CD4-positive, alpha-beta T cell treated with Interleukin-12 subunit alpha and Interleukin-12 subunit beta, for 1 hour (primary cell): ENCODE measurements at places on chromosomes 16 and 17.

- DNase-seq = no peak
Observed at GRCh38 chr16:76441876-76442275, 164.7 kb downstream of the CNTNAP4 start.

GRCh38 chr17:51765282-51766135 is 393.0 kb downstream of the CA10 start:
- DNase-seq = no peak

- DNase-seq = peak; percentile 89
Observed at GRCh38 chr16:30472328-30472942, at the start of gene ITGAL. Gene ITGAL (plus strand): TSS chr16:30472742. CDS start chr16:30472838, 96 bp downstream.

DNA sequence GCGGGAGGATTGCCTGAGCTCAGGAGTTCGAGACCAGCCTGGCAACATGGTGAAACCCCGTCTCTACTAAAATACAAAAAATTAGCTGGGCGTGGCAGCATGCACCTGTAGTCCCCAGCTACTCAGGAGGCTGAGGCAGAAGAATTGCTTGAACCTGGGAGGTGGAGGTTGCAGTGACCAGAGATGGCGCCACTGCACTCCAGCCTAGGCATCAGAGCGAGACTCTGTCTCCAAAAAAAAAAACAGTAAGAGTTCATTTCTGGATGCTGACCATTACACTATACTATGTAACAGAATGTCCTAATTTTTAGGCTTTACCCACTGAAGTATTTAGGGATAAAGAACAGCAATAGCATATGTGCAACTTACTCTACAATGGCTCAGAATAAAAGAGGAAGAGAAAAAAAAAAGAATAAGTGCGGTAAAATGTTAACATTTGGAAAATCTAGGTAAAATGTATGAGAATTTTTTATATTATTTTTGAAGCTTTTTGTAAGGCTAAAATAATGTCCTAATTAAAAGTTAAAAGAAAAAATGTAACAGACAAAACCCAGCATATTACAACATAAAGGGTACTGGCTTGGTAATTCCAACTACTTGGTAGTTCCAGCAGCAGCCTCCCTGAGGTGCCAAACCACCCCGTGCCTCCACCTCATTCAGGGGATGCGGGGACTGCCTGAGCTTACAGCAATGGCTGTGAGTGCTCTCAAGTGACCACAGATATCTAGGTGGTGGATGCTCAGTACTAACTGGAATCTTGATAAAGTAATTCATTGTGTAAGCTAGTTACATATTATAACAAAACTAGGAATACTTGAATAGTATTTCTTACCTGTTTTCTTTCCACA is 10.9 kb downstream of the COPS3 start:
- DNase-seq = peak; percentile 31

GRCh38 chr17:27425991-27426390 is 30.3 kb upstream of the KSR1 start:
- no peak for DNase-seq

DNA sequence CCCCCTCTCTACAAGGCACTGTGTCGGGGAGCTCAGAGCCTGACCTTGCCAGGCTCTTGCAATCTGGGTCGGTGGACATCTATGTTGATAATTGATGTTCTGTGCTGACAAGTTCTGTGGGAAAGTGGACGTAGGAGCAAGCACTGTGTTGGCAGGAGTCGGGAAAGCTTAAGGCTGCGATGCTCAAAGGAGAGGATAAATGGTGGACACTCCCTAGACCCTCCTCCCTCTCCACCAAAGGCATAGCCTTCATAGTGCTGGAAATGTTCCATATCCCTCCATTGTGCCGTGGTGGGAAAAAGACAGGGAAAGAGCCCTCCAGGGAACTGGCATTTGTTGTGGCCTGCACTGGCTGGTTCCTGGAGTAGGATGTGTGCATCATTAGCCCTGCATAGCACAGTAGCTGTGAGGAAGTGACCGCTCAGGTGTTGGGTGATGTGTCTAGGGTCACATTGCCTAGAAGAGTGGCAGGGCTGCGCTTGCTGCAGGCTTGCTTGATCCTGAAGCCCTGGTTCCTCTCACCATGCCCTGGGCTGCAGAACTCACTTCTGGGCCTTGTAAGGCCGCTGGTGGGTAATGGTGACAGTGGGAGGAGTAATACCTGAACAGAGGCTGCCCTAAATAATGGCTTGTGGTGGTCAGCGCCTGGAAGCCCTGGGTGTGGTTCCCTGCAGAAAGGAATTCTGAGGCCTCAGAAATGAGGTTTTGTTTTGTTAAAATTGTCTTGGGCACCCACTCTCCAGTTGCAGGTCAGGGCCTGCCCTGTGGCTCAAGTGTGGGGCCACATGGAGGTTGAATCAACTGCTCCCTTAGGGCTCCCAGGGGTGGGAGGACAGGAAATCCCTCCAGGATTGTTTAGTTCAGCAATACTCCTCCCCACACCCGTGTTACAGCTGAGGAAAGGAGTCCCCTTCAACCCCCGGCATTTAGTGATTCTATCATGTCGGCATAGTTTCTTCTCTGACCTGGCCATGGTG is 62.6 kb downstream of the KSR1 start:
- DNase-seq = no peak

DNA sequence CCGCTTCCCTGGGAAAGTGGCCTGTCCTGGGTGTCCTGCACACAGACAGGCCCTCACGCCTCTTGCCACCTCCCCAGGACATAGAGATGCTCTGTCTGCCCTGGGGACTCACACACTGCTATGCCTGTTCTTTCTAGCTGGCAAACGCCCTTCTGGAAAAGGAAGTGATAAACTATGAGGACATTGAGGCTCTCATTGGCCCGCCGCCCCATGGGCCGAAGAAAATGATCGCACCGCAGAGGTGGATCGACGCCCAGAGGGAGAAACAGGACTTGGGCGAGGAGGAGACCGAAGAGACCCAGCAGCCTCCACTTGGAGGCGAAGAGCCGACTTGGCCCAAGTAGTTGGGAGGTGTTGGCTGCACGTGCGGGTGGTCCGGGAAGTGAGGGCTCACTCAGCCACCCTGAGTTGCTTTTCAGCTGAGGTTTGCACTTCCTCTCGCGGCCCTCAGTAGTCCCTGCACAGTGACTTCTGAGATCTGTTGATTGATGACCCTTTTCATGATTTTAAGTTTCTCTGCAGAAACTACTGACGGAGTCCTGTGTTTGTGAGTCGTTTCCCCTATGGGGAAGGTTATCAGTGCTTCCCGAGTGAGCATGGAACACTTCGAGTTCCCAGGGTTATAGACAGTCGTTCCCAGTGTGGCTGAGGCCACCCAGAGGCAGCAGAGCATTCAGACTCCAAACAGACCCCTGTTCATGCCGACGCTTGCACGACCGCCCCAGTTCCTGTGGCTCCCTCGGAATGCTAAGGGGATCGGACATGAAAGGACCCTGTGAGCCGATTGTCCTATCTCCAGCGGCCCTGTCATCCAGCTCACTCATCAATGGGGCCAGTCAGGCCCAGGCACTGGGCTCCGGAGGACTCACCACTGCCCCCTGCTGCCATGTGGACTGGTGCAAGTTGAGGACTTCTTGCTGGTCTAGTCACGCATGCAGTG is 3.5 kb upstream of the RPL13 start:
- DNase-seq = peak; percentile 82

- no peak for DNase-seq
Observed at GRCh38 chr17:50539762-50540559, 7.0 kb upstream of the SPATA20 start.

- DNase-seq = no peak
Observed at GRCh38 chr17:28515518-28515917, 9.4 kb downstream of the FOXN1 start.

- no peak for DNase-seq
Observed at GRCh38 chr16:24045641-24046040, 209.9 kb downstream of the PRKCB start.

DNA sequence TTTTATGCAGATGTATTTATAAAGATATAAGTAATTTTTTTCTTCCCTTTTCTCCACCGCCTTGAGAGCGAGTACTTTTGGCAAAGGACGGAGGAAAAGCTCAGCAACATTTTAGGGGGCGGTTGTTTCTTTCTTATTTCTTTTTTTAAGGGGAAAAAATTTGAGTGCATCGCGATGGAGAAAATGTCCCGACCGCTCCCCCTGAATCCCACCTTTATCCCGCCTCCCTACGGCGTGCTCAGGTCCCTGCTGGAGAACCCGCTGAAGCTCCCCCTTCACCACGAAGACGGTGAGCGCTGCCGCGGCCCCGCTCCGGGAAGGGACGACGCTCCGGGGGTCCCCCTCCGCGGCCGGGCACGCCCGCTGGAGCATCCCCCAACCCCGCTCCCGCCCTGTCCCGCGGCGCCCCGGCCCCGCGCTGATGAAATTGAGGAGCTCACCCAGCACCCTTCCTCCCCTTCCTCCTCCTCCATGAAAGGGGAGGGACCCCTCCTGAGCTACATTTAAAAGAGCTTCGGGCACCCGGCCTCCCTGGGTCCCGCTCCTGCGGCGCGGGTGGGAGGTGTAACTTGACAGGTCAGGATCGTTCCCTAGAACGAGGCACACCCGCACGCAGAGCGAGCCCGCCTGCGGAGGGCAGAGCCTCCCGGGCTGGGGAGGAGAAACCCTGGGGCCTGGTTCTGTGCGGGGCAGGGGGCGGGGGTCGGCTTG is 706 bp downstream of the HLF start:
- peak; percentile 17 for DNase-seq

GRCh38 chr17:74020522-74020921 is 183.0 kb upstream of the RPL38 start:
- no peak for DNase-seq

GRCh38 chr16:68767581-68767980 is 30.5 kb downstream of the CDH1 start:
- no peak for DNase-seq

GRCh38 chr16:85014311-85014710 is 3.0 kb upstream of the ZDHHC7 start:
- DNase-seq = no peak

DNA sequence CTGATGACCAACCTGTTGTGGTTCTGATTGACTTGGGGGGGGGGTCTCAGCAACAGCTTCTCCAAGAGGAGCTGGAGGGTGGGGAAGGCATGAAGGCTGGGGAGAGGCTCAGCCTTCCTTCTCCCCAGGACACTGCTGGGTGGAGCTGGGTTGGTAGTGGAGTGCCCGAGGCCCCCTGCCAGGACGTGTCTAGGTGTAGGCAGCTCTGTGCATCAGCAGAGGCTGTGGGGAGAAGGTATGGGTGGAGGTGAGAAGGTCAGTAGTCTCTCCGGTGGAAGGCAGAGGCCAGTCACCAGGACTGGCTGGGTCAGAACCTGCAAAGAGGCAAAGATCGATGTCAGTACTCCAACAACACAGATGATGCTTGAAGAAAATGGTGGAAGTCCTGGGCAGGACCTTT is 3.9 kb downstream of the CHAD start:
- no peak for DNase-seq

DNA sequence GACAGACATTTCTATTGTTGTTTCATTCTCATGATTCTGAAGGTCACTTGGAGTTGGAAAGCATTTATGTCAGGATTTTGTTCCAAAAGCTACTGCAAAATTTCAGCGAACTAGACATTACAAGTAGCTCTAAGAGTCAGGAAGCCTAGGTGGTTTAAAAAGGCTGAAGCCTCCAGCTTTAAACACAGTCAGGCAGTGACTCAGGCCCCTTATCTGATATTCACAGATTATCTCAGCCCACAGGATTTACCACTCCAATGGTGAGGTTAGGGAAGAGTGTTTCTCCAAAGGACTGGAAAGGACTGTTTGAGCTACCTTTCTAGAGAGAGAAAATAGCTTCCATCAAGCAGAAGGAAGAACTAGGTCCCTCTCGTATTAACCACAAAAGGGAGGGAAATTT is 624.4 kb upstream of the C16orf82 start:
- DNase-seq = no peak

- peak; percentile 72 for DNase-seq
Observed at GRCh38 chr17:2792366-2793169, 3.7 kb upstream of the RAP1GAP2 start.

DNA sequence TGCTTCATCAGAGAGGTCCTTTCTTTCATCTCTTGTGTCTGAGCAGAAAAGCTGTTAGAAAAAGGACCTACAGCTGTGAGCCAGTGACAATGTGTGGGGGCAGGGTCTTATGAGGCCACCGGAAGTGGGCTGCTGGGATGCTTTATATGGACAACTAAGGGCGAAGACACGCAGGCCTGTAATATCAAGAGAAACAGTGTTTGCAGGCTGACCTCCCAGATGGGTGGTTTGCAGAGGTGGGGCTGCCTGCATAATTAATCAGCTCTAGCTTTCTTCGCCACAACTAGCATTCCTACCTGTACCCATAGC is 30.4 kb upstream of the SALL1 start:
- no peak for DNase-seq
